ENCODE measurements at places on chromosomes 16 and 17.

- DNase-seq, result no peak
These were observed 2.7 kb downstream of the CBFA2T3 start for GRCh38 chr16:88974080-88974915.

DNA sequence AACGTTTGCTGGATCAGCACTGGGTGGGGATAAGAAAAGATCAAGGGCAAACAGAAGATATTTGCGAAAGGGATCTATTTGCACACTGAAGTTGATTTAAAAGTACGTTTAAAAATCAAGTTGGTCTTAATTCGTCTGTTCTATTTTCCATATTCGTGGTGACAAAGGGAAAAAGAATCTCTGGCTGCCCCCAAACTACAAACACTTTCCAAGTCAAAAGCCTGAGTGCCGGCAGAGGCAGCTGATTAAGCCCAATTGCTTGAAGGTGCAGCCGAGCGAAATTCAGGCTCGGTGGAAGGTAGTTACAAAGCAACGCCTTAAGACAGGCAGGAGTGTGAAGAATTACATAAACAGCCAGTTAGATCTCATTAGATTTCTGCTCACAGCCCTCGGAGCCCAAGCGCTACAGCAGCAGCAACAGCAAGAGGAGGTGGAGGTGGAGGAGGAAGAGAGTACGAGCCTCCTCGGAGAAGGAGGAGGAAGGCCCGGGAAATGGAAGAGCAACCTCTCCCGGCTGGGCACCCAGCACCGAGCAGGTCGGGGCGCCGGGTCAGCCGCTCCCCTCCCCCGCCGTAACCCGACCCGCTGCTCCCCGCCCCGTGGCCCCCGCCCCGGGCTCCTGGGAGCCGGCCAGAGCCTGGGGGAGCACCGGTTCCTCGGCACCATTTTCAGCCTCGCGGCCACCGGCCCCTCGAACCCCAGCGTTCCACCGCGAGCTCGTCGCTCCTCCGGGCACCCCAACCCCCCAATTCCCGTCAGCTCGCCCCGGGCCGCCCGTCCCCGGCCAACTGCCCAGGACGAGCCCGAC lies 890 bp downstream of the TOB1 start:
- DNase-seq, result peak; percentile 73

GRCh38 chr16:55563797-55564196 lies 2.7 kb upstream of the CAPNS2 start:
- no peak for DNase-seq

- DNase-seq, result no peak
These were observed 6.3 kb downstream of the CSF3 start for GRCh38 chr17:40021451-40021971.

DNA sequence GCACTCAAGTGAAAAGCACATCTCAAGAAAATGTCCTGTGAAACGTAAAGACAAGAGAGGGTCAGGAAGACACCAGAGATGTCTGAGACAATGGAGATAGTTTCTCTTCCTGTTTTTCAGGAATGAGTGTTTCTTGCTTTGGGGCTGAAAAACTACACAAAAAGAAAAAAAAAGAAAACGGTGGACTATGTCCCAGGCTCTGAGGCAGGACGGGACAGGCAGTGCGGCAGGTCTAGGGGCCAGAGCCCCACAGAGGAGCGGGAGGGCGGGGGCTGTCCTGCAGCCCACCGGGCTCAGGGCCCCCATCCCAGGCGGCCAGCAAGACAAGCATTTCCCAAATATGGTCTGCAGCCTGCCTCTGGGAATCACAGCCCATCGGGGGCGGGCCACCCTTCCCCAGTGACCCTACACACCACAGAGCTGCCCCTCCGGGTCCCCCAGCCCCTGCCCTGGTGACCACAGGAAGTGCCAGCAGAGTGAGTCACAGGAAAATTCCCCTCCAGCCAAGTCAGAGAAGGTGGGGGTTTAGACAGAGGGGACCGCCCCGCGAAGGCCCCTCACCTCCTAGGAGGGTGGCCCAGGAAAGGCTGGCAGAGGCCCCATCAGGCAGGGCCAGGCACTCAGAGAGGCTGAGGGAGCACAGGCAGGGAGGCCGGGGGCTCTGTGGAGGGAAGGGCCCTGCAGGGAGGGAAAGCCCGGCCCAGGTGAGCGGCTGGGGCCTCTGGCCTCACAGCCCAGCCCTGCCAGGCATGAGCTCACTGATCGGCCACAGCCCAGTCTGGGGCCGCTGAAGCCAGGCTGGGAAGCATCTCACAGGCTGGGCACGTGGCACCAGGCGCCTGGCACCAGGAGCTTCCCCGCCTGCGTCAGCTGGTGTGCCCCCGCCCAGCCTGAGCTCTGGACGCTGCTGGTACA lies 6.3 kb downstream of the BCAR1 start:
- DNase-seq, result peak; percentile 46

- no peak for DNase-seq
These were observed 12.1 kb downstream of the CDR2L start for GRCh38 chr17:74999523-74999922.

DNA sequence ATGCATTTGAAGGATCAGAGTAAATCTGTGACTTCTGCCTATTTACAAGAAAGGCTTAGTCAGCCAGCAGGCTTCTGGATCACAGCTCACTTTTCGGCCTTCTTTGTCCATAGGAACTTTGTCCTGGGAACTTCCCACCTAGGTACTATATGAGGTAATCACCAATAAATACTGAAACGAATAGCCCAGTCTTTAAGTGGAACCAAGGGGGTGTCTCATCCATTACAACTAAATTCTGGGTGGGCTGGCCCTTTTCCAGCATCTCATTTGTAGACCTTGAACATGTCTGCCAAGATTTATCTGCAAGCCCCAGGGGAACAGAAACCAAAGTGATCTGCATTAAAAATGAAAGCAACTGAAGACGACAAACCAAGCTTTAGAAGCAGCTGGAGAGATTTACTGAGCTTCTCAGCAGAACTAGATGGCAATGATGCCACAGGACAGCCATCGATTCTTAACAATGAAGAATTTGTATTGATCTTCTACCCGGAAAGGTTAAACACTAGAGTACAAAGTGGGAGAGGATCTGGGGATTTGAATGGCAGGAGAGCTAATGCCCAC lies 55.5 kb downstream of the SNX11 start:
- no peak for DNase-seq

GRCh38 chr16:88957887-88958577 lies 19.0 kb downstream of the CBFA2T3 start:
- peak; percentile 91 for DNase-seq
